Ascending aorta (tissue), 2 donors: ENCODE measurements at places on chromosomes 1 and 21. TPM values are rescaled to one million over a fixed set of nuclear protein-coding genes. Genes with fewer than 3 reads are reported as not detected.

PPM1J gene
- total RNA-seq, result 10.0 TPM

DNA sequence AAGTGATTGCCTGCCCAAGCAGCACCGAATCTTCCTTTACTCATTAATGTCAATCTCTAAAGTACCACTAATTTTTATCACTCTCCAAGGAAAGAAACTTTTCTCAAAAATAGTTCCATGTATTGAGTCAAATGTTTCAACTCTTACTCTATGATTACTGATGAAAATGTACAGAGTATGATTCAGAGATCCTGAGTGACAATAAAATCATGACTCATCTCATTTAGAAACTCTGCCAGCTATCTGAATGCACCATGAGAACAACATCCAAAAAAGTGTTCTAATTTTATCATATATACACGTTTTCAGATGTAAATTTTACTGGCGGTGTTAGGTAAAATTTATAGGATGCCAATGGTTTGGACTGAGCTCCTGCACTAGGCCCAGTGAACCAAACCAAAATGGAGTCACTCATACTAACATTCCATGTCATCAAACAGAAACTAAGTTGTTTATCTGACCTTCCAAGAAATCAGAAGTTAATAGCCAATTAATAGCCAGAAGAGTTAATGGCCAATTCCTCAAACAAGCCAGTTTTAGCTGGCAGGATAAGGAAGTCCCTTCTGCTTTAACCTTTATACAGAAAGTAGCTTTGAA, 22.6 kb downstream of the PLPPR5 start:
- H3K27ac ChIP-seq, result no peak overlapping the region
- no peaks in the 10 kb centered on the region for H3K4me1 ChIP-seq
- H3K36me3 ChIP-seq, result no peaks in the 10 kb centered on the region
- no peak for DNase-seq

GRCh38 chr1:41423511-41424191, 60.8 kb downstream of the EDN2 start:
- no peak overlapping the region for H3K4me3 ChIP-seq
- no peaks in the 10 kb centered on the region for H3K27me3 ChIP-seq
- H3K4me1 ChIP-seq, result peaks cover 4% of the 10 kb centered on the region

GRCh38 chr1:15207031-15207828, 39.8 kb upstream of the FHAD1 start:
- no peak for DNase-seq
- H3K27me3 ChIP-seq, result no peaks in the 10 kb centered on the region
- peaks cover 33% of the 10 kb centered on the region for H3K4me1 ChIP-seq
- peak overlapping the region; percentile 22 for H3K4me3 ChIP-seq
- H3K27ac ChIP-seq, result no peak overlapping the region
- no peaks in the 10 kb centered on the region for H3K36me3 ChIP-seq

FAM72D gene
- not detected for total RNA-seq

GRCh38 chr21:41868062-41868710, 11.0 kb downstream of the PRDM15 start:
- H3K4me3 ChIP-seq, result no peak overlapping the region
- no peak overlapping the region for H3K27ac ChIP-seq
- H3K36me3 ChIP-seq, result no peaks in the 10 kb centered on the region
- H3K4me1 ChIP-seq, result no peaks in the 10 kb centered on the region

GRCh38 chr1:22566161-22566560, 2.9 kb downstream of the EPHA8 start:
- H3K36me3 ChIP-seq, result no peaks in the 10 kb centered on the region
- H3K4me1 ChIP-seq, result no peaks in the 10 kb centered on the region
- no peak overlapping the region for H3K27ac ChIP-seq
- DNase-seq, result no peak

- no peaks in the 10 kb centered on the region for H3K27me3 ChIP-seq
- H3K36me3 ChIP-seq, result no peaks in the 10 kb centered on the region
- no peak for DNase-seq
- H3K4me1 ChIP-seq, result peaks cover 49% of the 10 kb centered on the region
- H3K4me3 ChIP-seq, result no peak overlapping the region
Observed at GRCh38 chr1:171220081-171220420, 28.2 kb upstream of the FMO1 start.

FMO3 gene
- total RNA-seq, result 6.0 TPM
